ENCODE measurements at places on chromosomes 3 and 15. TPM values are rescaled to one million over a fixed set of nuclear protein-coding genes. Genes with fewer than 3 reads are reported as not detected.

SUCNR1 gene
- total RNA-seq: not detected

IGF2BP2 gene
- total RNA-seq: 42.4 TPM

POLR2H gene
- total RNA-seq: 68.6 TPM

RPL29 gene
- total RNA-seq: 1,891 TPM

SLC7A14 gene
- total RNA-seq: under 0.01 TPM

GP5 gene
- not detected for total RNA-seq

AMOTL2 gene
- 114 TPM for total RNA-seq

AHSG gene
- total RNA-seq: not detected
